Nephron progenitor cell (in vitro differentiated cells): ENCODE measurements at places on chromosomes 16 and 17.

DNA sequence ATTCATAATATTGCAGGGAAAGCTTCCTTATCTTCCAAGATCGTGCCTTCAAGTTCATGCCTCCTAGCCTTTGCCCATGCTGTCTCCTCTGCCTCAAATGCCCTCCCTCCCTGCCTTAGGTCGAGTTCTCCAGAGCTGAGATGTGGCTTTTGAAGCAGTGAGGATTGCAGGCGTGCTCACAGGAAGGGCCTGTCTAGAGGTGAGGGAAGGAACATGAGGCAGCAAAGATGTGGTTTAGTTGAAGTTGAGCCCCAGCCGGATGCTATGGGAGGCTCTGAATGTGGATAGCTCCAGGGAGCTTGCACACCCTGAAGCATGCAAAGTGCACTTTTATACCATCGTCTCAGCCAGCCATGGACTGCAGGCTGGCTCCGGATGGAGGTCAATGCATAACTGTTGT lies 754.6 kb upstream of the EEF2KMT start:
- H3K27me3 ChIP-seq, result peaks cover 13% of the 10 kb centered on the region
- no peak for DNase-seq
- H3K4me3 ChIP-seq, result no peak overlapping the region
- no peaks in the 10 kb centered on the region for H3K36me3 ChIP-seq

- peaks cover 63% of the 10 kb centered on the region for H3K4me1 ChIP-seq
- DNase-seq, result peak; percentile 9
- H3K4me3 ChIP-seq, result no peak overlapping the region
Measured at GRCh38 chr17:61205401-61205800, 194.2 kb upstream of the TBX2 start.

GRCh38 chr16:86072328-86073102 lies 173.6 kb downstream of the IRF8 start:
- no peak overlapping the region for H3K4me3 ChIP-seq
- no peak overlapping the region for H3K27ac ChIP-seq
- H3K27me3 ChIP-seq, result peaks cover 55% of the 10 kb centered on the region
- peaks cover 70% of the 10 kb centered on the region for H3K4me1 ChIP-seq

- no peak overlapping the region for H3K27ac ChIP-seq
- H3K27me3 ChIP-seq, result peaks cover 4% of the 10 kb centered on the region
- no peak overlapping the region for H3K4me3 ChIP-seq
Measured at GRCh38 chr17:21688293-21688949, 3.9 kb upstream of the KCNJ18 start.

GRCh38 chr17:68771867-68772515 lies 170.8 kb upstream of the FAM20A start:
- peaks cover 7% of the 10 kb centered on the region for H3K27me3 ChIP-seq
- H3K4me3 ChIP-seq, result no peak overlapping the region
- H3K27ac ChIP-seq, result no peak overlapping the region
- DNase-seq, result no peak

DNA sequence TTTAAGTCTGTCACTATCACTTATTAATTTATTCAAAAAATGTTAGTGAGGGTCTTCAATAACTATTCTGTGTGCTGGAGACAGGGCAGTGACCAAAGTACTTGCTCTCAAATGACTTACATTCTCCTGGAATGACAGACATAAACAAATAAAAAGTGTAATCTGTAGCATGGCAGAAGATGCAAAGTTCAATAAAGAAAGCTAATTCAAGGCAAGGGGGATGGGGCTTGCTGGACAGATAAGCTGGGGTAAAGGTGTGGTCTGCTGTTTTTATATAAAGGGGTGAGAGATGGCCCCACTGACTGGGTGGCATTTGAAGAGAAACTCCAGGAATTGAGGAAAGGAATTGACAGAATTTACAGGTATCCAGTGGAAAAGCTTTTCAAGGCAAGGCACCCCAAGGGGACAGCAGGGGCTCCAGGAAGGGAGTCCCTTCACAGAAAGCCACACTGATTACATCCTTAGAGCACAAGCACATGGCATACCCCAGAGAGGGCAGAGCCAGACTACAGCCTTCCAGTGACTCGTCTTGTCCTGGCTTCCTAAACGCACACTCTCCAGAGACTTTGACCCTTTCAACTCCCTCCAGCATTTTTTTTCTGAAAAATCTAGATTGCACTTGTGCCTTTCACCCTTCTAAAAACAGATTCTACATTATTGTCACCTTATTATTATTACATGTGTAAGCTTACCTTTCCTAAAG lies 123.7 kb upstream of the HS3ST3A1 start:
- no peak overlapping the region for H3K27ac ChIP-seq
- H3K27me3 ChIP-seq, result peaks cover 3% of the 10 kb centered on the region
- no peak overlapping the region for H3K4me3 ChIP-seq
- H3K4me1 ChIP-seq, result peaks cover 14% of the 10 kb centered on the region
- H3K36me3 ChIP-seq, result no peaks in the 10 kb centered on the region

DNA sequence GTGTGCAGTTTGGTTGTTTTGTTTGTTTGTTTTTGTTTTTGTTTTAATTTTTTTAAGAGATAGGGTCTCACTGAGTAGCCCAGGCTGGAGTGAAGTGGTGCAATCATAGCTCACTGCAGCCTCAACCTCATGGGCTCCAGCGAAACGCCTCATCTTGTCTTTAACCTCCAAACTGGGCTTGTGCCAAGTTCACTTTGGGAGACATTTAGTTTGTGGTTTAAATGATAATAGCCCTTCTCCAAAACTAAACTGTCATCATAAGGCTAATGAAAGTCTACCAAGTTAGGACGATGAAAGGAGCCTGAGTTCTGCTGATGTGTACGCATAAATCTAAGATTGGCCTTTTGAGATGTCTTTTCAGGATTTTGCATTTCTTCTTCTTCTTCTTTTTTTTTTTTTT lies 6.5 kb upstream of the CARD14 start:
- no peaks in the 10 kb centered on the region for H3K36me3 ChIP-seq
- peaks cover 4% of the 10 kb centered on the region for H3K27me3 ChIP-seq
- no peak for DNase-seq
- peaks cover 34% of the 10 kb centered on the region for H3K4me1 ChIP-seq

DNA sequence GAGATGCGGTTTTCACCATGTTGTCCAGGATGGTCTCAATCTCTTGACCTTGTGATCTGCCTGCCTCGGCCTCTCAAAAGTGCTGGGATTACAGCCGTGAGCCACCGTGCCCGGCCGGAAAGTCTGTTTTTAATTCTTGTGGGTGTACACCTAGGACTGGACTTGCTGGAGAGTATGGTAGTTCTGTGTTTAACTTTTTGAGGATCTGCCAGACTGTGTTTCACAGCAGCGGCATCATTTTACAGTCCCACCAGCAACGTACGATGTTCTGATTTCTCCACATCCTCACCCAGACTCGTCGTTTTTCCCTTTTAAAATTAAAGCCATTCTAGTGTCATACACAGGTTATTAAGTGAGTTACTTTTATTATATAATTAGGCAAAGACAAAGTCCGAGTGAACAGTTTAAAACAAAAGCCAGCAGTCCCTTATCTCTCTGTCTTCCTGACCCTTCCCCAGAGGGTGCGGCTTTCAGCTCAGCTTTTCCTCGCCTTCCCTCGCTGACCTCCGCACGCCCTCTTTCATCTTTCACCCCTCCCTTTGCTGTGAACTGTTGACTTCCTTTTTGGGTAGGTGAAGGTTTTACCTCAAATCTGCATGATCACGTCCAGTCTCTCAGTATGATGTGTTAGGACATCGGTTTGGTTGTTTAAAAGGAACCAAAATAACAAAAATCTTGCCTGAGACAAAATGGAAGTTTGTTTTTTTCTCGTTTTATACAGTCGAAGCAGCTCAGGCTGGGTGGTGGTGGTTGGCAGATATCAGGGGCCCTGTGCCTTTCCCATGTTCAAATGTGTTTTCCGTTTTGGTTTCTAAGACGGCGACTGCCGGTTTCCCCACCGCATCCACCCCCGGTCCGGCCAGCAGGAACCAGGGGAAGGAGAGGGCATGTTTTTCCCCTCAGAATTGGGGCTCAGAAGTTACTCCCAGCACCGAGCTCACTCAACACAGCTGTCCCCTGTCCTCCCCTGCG lies 18.0 kb downstream of the FAM234A start:
- DNase-seq, result no peak
- no peaks in the 10 kb centered on the region for H3K27me3 ChIP-seq
- peak overlapping the region; percentile 29 for H3K4me3 ChIP-seq
- H3K27ac ChIP-seq, result peak overlapping the region; percentile 96
- H3K4me1 ChIP-seq, result peaks cover 24% of the 10 kb centered on the region
- H3K36me3 ChIP-seq, result peaks cover 56% of the 10 kb centered on the region

DNA sequence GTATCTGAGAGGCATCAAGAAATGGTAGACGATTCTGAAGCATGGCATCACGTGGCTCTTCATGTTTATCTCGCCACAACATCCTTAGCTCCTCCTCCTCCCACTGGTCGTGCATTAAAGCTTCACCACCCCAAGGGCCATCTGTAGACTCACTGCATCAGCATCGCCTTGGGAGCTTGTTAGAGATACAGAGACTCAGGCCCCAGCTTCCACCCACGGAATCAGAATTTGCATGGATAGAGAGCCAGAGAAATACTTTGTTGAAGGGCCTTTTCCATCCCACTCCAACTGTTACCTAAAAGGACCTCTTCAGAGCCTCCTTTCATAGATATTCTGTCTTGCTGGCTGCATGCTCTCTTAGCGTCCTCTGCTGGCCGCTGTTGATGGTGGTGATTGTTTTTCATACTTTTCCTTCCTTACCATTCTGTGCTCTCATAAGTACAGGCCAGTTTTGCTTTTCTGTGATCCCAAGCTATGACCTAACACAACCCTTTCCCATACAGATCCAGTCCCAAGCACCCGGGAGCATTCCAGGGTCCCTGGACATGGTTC lies 1049.4 kb upstream of the EEF2KMT start:
- no peaks in the 10 kb centered on the region for H3K4me1 ChIP-seq
- H3K27me3 ChIP-seq, result peaks cover 8% of the 10 kb centered on the region
- no peak overlapping the region for H3K27ac ChIP-seq
- no peak overlapping the region for H3K4me3 ChIP-seq
- DNase-seq, result no peak

DNA sequence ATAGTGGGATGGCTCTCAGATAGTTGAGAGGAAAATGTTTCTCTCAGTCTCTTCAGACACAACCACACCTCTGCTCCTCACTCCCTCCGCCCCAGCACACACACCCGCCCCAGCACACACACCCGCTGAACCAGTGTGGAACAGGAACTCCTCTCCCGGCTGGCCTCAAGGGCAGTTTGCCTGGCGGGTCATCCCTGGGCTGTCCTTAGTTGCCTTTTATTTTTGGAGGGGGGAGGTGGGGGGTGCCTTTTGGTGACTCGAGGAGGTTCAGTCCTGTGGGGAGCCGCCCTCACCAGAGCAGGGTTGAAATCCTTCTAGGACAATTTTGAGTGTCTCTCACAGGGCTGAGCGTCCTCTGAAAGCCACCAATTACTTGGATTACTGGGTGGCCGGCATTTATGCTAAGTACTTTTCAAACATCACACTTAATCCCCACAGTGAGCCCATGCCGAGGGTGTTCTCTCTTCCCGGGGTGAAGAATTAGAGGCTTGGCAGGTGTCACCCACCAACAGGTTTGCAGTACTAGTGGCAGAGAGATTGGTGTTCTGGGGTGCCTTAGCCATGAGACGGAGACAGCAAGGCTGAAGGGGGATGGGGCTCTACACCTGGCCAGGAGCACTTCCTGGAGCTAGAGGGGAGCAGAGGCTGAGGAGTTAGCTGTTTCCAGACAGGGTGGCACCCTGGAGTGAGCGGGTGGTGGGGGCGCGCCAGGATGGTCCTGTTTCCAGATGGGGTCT lies 2.8 kb downstream of the RASD1 start:
- H3K27me3 ChIP-seq, result peaks cover 49% of the 10 kb centered on the region
- H3K4me3 ChIP-seq, result peak overlapping the region; percentile 6
- H3K27ac ChIP-seq, result no peak overlapping the region
- peaks cover 33% of the 10 kb centered on the region for H3K36me3 ChIP-seq
- no peak for DNase-seq

- no peaks in the 10 kb centered on the region for H3K36me3 ChIP-seq
- no peak for DNase-seq
- H3K27me3 ChIP-seq, result peaks cover 5% of the 10 kb centered on the region
- H3K4me1 ChIP-seq, result no peaks in the 10 kb centered on the region
- no peak overlapping the region for H3K27ac ChIP-seq
Measured at GRCh38 chr17:27975146-27976011, 67.1 kb upstream of the NLK start.

GRCh38 chr16:77917971-77918370 lies 104.4 kb upstream of the CLEC3A start:
- H3K27me3 ChIP-seq, result peaks cover 5% of the 10 kb centered on the region
- peak overlapping the region; percentile 74 for H3K27ac ChIP-seq
- no peak overlapping the region for H3K4me3 ChIP-seq
- no peak for DNase-seq
- H3K4me1 ChIP-seq, result peaks cover 59% of the 10 kb centered on the region

GRCh38 chr17:62796291-62796690 lies 11.8 kb downstream of the MARCHF10 start:
- peaks cover 39% of the 10 kb centered on the region for H3K4me1 ChIP-seq
- peaks cover 2% of the 10 kb centered on the region for H3K27me3 ChIP-seq
- DNase-seq, result no peak
- H3K36me3 ChIP-seq, result no peaks in the 10 kb centered on the region
- no peak overlapping the region for H3K4me3 ChIP-seq

- H3K36me3 ChIP-seq, result no peaks in the 10 kb centered on the region
- H3K27me3 ChIP-seq, result peaks cover 39% of the 10 kb centered on the region
- no peak overlapping the region for H3K4me3 ChIP-seq
- peak; percentile 75 for DNase-seq
- peaks cover 31% of the 10 kb centered on the region for H3K4me1 ChIP-seq
Measured at GRCh38 chr17:6666077-6666521, 14.5 kb downstream of the C17orf100 start.

- H3K4me1 ChIP-seq, result peaks cover 33% of the 10 kb centered on the region
- no peak overlapping the region for H3K4me3 ChIP-seq
Measured at GRCh38 chr17:44900894-44901293, 1.6 kb upstream of the EFTUD2 start.

- H3K27me3 ChIP-seq, result peaks cover 37% of the 10 kb centered on the region
- H3K27ac ChIP-seq, result no peak overlapping the region
- DNase-seq, result no peak
- peaks cover 76% of the 10 kb centered on the region for H3K4me1 ChIP-seq
Measured at GRCh38 chr16:54175169-54175551, 111.4 kb downstream of the IRX3 start.

DNA sequence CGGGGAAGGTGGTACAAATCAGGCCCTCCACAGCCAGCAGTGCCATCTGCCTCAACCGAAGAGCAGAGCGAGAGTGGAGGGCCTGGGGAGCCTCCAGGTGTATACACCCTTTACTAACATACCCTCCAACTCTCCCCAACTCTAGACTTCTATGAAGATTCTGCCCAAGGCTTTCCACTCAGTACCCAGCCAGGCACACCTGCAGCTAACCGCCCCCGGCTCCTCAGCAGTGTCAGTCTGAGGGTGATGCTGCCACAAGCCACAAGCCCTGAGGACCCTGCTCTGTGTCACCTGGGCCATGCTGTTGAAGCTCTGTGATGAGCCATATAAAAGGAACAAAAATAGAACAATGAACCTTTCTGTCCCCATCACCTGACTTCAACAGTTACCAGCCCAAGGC lies 3.8 kb downstream of the CENPV start:
- H3K27ac ChIP-seq, result peak overlapping the region; percentile 72
- peaks cover 3% of the 10 kb centered on the region for H3K27me3 ChIP-seq
- peaks cover 49% of the 10 kb centered on the region for H3K36me3 ChIP-seq
- H3K4me3 ChIP-seq, result peak overlapping the region; percentile 7

DNA sequence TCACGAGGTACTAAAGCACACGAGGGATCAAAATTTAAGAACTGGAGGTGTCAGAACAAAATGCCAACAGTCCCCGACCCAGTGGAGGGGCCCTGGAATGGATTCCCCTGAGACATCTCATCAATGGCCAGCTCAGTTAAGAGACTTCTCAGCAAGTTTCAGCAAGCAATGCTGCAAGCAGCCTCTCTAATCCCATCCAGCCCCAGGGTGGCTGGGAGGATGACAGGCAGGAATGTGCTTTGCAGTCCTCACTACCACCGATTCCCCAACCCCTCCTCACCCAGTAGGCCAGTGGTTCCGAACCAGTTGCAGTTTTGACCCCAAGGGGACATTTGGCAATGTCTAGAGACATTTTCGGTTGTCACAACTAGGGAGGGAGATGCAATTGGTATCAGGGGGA lies 8.7 kb downstream of the GPRC5B start:
- peak overlapping the region; percentile 20 for H3K27ac ChIP-seq
- H3K36me3 ChIP-seq, result peaks cover 45% of the 10 kb centered on the region
- no peak overlapping the region for H3K4me3 ChIP-seq
